ENCODE measurements at places on chromosomes 7 and 10.

DNA sequence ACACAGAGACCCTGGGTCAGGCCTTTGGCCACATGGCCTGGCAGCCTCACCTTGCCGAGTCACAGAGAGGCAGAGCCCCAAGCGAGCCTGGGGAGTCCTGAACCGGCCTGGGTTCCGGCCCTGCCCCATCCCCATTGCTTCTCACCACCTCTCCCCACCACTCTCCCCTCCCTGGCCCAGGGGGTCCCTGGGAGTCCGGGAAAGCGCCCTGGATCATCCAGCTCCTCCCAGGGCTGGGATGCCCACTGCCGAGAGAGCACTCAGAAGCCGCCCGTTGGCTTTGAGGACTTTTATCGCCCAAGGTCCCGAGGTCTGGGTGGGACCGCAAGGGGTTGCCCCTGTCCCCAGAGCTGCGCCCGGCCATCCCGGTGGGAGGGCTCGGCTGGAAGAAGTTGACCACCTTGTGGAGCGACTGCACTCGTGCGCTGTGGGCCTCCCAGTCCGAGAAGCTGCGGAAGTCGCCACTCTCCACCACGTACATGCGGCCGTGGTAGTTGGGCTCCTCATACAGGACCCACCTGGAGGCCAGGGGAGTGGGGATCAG lies 8.1 kb downstream of the CRYGN start:
- no peak for DNase-seq

- peak; percentile 24 for DNase-seq
These were observed 27.3 kb upstream of the HERPUD2 start for GRCh38 chr7:35722054-35722849.

- no peak for DNase-seq
These were observed 177.6 kb upstream of the CSTF2T start for GRCh38 chr10:51876979-51877378.

GRCh38 chr7:133300811-133301210 lies 47.9 kb downstream of the EXOC4 start:
- no peak for DNase-seq

DNA sequence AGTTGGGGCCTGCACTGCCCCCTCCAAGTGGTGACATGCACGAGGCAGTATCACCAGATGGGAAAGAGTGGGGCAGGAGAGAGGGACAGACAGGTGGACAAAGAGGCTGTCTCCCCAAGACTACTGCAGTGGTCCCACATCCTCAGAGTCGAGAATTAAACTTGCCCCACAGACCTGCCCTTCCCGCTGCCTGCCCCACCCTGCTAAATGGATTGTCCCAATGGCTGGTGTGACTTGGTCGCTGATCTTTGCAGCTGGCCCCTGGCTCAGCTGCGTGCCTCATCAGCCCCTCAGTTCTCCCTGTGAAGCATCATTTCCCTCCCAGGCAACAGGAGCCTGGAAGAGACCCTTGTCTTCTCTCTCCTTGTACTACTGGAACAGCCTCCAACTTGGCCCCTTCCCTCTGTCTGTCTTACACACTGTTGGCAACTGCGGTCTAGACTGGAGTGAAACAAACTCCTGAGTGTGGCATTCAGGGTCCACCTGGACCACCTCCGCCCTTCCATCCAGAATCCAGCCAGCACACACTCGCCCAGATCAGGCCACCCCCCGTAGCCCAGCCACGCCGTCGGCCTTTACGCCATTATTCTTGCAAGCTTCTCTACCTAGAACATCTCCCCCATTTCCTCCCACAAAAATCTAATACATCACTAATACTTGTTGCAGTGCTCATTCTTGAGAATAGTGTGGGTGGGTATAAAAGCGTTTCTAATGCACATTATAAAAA lies 275.1 kb downstream of the CELF2 start:
- no peak for DNase-seq

DNA sequence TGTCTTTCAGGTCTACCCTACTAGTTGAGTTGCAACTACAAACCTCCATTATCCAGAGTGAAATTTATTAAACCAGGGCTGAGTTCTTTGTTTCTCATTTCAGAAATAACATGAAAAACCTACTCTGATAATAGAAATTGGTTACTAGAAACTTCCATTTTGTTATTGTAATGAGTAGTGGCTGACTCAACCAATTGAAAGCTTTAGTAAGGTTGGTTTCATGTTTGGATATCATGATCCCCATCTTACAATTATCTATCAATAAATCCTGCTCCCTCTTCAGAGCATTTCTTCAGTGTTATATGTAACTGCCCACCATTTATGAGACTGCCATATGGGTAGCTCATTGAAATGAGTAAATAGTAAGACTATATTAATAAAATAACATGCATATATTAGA lies 16.9 kb downstream of the MDFIC start:
- DNase-seq, result no peak

GRCh38 chr7:82012453-82012852 lies 242.6 kb upstream of the HGF start:
- no peak for DNase-seq

DNA sequence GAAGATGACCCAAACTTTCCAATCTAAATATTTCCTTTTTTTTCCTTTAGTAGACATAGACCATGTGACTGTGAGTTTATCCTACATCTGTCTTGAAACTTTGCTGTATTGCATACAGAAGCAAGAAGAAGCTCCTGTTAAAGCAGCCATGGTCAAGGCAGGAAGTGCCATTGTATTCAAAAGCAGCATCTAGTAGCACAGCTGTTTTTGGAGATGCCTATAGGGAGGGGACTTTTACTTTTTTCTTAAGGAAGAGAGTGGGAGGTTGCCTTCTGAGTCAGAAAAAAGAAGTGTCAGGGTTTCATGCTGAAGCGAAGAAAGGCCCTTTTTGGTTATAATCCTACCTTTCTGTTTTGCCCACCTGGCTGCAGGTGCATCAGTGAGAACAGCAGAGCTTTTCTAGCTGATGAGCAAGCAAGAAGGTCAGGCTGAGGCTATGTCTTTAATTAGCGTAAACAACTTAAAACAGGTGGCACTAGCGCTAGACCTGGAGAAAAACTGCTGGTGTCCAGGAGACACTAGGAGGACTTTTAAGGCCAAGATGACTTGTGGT lies 234.1 kb upstream of the AGK start:
- no peak for DNase-seq

DNA sequence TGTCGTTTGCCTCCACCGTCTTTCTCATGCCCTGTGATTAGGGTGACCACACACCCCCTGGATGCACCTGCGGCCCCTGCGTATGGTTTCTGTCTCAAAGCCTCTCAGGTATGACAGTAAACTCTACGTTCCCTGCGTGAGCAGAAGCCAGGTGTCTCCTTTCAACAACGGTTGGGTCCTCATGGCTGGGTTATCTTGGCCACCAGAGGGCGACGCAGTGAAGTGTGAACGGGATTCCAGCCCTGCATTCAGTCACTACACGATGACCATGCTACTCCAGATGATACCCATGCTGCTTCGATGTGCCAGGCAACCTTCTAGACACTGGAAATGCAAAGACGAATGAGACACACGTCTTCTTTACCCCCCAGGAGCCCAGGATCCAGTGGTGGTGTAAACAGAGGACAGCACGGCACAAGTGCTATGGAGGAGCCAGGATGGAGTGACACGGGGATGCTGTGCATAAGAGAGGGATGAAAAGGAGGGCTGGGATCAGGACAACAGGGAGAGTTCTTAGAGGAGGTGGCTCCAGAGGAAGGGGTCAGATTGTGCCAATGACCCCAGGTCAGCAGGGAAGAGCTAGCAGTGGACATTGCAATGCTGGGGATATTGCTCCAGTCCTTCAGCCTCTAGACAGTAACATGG lies 228.1 kb upstream of the PFKP start:
- DNase-seq, result peak; percentile 23

DNA sequence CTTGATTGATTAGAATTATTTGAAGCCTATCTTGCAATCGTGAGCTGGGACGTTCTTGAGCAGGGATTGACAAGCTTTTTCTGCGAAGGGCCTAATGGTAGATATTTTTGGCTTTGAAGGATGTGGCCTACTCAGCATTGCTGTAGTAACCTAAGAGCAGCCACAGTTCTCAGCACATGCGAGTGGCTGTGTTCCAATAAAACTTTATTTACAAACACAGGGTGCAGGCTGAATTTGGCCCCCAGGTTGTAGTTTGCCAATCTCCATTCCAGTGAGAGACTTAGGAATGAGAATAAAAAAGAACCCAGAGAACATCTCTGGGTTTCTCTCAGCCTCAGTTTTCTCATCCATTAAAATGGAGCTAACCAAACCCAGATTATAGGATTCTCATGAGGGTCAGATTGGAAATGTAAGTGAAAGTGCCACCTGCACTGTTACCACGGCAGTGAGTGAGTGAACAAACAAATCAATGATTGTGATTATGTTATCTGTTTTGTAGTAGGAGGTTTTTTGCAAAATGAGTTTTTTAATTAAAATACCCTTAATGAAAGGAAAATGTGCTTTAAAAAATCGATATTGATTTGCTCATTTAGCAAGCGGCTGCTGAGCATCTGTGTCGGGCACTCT lies 664.0 kb downstream of the SDK1 start:
- DNase-seq, result no peak

GRCh38 chr7:36182854-36183604 lies 30.0 kb downstream of the EEPD1 start:
- DNase-seq, result no peak

GRCh38 chr10:75472685-75473084 lies 41.3 kb downstream of the LRMDA start:
- no peak for DNase-seq

GRCh38 chr7:106793015-106793975 lies 71.8 kb upstream of the PIK3CG start:
- DNase-seq, result peak; percentile 18

DNA sequence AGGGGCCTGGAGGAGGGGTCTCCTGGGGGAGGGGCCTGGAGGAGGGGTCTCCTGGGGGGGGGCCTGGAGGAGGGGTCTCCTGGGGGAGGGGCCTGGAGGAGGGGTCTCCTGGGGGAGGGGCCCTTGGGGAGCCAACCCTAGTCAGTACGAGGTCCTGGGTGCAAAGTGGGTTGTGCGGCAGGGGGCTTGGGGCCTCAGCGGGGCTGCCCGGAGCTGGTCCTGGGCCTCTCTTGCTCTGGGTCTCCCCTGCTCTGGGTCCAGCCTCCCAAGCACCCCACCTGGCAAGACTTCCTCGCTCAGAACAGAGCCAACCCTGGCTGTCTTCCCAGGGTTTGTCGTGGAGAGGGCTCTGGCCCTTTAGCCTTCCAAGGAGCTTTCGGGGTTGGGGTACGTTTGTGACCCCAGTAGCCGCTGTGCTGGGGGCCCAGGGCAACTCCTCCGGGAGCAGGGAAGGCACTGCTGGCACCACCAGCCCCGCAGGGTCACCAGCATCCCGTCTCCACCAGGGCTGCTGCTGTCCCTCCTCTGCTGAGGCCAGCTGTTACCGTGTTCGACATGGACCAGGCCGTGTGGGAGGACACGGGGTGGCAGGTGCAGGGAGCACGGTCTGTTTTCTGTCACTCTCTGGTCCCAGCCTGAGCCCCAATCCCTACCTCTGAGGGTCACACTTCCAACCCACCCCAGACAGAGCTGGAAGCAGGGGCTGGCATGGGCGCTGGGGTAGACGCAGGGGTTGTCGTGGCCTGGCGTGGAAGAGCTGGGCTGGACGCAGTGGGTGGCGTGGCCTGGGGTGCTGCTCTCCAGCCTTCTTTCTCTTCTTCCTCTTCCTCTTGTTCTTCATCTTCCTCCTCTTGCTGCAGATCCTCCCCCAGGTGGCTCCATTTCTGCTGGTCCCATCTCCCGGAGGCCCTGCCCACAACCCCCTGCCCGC lies 22.8 kb downstream of the PWWP2B start:
- no peak for DNase-seq

All from activated naive CD4-positive, alpha-beta T cell treated with anti-CD3 and anti-CD28 coated beads, Interleukin-2, amount 50 U/mL, for 16 hours (primary cell).